ENCODE measurements at places on chromosomes 16 and 17. TPM values are rescaled to one million over a fixed set of nuclear protein-coding genes. Genes with fewer than 3 reads are reported as not detected.

- no peaks in the 10 kb centered on the region for H3K27me3 ChIP-seq
- peak; percentile 12 for DNase-seq
- peaks cover 5% of the 10 kb centered on the region for H3K4me1 ChIP-seq
- no peak overlapping the region for H3K27ac ChIP-seq
- no peak overlapping the region for H3K4me3 ChIP-seq
Measured at GRCh38 chr17:10738521-10739258, 8.9 kb upstream of the TMEM220 start.

GRCh38 chr16:46573008-46573833 lies 48.0 kb downstream of the SHCBP1 start:
- H3K27me3 ChIP-seq = no peaks in the 10 kb centered on the region
- no peaks in the 10 kb centered on the region for H3K36me3 ChIP-seq
- no peaks in the 10 kb centered on the region for H3K4me1 ChIP-seq
- H3K4me3 ChIP-seq = no peak overlapping the region

- H3K27me3 ChIP-seq = no peaks in the 10 kb centered on the region
- peak overlapping the region; percentile 18 for H3K4me3 ChIP-seq
- no peak overlapping the region for H3K27ac ChIP-seq
Measured at GRCh38 chr17:48647103-48647962, 21.2 kb upstream of the HOXB9 start.

DNA sequence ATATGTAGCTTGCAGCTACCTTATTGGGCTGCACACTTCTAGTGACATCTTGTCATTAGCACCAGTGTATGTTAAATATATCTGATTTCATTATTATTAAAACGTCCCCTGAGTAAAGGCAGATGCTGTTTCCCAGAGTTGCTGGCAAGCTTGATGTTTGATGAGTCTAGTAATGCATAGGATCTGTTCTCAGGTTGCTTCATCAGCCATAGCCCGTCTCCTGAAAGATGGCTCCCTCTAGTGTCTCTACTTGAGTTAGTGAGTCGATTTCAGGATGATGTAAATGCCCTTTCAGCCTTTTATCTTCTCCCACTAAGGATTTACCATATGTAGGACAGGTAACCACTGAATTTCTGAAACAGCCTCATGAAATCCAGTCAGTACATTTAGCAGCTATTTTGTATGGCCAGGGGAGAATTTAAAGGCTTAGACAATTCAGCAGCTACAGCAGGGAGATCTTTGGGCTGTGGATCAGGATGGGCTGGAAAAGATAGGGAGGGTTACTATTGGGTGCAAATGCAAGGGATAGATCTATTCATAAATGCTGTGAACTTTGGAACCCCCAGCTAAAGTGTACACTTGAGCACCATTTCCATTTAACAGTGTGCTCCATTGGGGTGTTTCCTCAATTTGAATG lies 376.3 kb downstream of the CNTNAP4 start:
- H3K27me3 ChIP-seq = no peaks in the 10 kb centered on the region
- peak; percentile 32 for DNase-seq
- no peak overlapping the region for H3K27ac ChIP-seq
- no peaks in the 10 kb centered on the region for H3K36me3 ChIP-seq

NPIPA3 gene
- total RNA-seq = 4.5 TPM

DNA sequence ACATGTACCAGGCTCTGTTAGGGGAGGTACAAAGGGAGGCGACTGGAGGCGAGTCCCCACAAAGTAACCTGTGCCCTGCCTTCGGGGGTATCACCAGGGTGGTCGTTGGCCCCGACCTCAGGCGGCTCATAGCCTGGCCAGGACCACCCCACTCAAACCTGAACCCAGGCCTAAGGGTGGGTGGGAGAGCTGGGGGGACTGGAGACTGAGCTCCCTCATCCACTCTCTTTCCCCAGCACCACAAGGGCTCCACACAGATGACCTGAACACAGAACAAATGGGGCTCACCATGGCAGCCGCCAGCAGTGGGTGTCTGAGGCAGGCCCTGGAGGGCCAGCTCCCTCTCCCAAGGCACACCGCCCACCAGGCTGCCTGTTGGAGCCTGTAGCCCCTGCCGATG lies 120.6 kb upstream of the TNRC6C start:
- H3K4me1 ChIP-seq = peaks cover 21% of the 10 kb centered on the region
- H3K4me3 ChIP-seq = no peak overlapping the region
- no peak for DNase-seq
- no peaks in the 10 kb centered on the region for H3K27me3 ChIP-seq
- H3K27ac ChIP-seq = no peak overlapping the region
- H3K36me3 ChIP-seq = no peaks in the 10 kb centered on the region

GRCh38 chr17:50865868-50866260 lies 290 bp downstream of the TOB1 start:
- H3K4me3 ChIP-seq = peak overlapping the region; percentile 96
- no peaks in the 10 kb centered on the region for H3K36me3 ChIP-seq
- no peaks in the 10 kb centered on the region for H3K27me3 ChIP-seq
- no peak for DNase-seq
- peaks cover 7% of the 10 kb centered on the region for H3K4me1 ChIP-seq

DNA sequence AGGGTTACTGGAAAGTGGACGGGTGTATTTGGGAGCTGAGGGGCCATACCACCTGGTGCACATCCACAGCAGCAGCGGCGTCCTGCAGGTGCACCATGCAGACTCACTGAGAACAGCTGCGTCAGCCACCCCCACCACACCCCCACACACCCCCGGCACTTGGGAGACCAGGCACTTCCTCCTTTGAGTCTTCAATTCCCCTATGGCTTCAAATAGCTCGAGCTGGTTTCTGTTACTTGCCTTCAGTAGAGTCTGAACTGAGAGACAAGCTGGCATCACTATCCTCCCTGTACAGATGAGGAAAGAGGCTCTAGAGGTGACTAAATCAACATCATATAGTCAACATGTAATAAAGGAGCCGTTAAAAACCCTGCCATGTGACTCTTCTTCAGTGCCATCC lies 15.4 kb downstream of the CUEDC1 start:
- peaks cover 11% of the 10 kb centered on the region for H3K4me1 ChIP-seq
- no peaks in the 10 kb centered on the region for H3K27me3 ChIP-seq
- H3K36me3 ChIP-seq = no peaks in the 10 kb centered on the region
- no peak for DNase-seq

DNA sequence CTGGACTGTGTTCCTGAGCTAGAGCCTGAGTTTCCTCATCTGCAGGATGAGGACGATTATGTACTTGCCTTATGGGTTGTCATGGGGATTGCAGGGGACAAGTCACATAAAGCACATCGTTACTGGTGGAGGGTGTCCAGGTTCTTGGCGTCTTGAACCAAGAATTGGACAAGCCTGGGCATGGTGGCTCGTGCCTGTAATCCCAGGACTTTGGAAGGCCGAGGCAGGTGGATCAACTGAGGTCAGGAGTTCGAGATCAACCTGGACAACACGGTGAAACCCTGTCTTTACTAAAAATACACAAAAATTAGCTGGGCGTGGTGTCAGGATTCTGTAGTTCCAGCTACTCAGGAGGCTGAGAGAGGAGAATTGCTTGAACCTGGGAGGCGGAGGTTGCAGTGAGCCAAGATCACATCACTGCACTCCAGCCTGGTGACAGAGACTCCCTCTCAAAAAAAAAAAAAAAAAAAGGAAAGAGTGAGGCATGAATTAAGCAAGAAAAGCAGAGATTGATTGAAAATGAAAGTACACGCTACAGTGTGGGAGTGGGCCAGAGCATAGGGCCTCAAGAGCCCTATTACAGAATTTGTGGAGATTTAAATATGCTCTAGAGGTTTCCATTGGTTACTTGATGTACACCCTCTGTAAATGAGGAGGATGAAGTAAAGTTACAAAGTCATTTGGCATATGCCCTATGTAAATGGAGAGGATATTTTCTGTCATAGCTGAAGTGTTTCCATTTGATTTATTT lies 30.7 kb downstream of the ADGRG5 start:
- H3K27me3 ChIP-seq = no peaks in the 10 kb centered on the region
- H3K4me3 ChIP-seq = no peak overlapping the region
- no peak overlapping the region for H3K27ac ChIP-seq
- H3K4me1 ChIP-seq = no peaks in the 10 kb centered on the region
- H3K36me3 ChIP-seq = no peaks in the 10 kb centered on the region

MT1X gene
- total RNA-seq = 77.0 TPM

DNA sequence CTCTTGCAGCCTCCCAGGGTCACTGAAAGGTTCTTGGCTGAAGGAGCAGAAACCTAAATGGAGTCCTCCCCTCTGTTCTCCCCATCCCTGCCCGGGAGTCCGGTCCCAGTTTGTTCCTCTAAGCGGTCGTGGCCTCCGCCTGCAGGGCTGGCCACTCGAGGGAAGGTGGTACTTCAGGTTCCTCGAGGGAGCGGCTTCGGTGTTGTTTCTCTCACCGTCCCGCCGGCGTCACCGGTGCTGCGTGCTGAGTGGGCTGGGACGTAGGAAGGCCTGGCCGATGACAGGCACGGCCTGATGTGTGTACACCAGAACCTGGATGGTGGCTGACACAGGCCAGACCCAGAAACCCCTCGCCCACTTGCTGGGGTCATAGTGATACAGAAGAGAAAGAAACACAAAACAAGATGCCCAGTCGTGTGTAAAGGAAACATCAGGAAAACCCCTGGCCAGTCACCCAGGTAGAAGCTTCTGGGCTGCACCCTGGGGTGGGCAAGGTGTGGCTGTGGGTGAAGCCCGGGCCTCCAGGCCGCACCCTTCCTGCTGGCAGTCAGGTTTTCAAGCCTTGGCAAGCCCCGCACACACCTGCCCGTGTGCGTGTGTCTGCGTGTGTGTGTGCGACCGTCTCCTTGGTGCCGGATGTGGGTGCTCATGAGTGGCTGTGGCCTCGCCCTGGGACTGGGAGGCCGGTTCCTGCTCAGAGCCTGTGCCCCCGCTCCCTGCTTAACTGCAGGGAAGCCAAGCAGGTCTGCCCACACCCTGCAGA lies 52.0 kb downstream of the BAIAP2 start:
- H3K4me3 ChIP-seq = no peak overlapping the region
- DNase-seq = no peak
- no peaks in the 10 kb centered on the region for H3K27me3 ChIP-seq
- H3K4me1 ChIP-seq = no peaks in the 10 kb centered on the region
- H3K27ac ChIP-seq = no peak overlapping the region
- H3K36me3 ChIP-seq = no peaks in the 10 kb centered on the region

GDPD1 gene
- 11.7 TPM for total RNA-seq

DNA sequence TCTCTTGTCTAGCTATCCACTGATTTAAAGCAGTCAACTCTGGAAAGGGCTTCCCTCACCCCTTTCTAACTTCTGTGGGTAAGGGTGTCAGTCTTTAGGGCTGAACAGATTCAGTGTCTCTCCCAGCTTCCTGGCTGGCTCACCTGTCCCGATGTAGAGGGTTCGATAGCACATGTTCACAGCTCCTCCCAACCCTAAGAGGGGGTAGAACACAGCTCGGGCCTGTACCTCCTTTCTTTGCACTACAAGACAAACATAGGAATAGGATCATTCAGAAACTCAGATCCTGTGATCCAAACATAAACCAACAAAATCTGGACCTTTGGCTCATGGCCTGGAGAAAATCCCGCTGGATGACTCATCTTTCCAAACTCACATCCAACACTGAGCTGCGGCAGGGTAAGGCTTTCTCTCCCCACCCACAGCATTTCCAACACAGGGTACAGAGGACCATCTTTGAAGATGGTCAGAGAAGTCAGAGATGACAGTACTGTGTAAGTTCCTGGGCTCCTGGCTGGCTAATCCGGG lies 5.8 kb upstream of the DHRS13 start:
- no peaks in the 10 kb centered on the region for H3K36me3 ChIP-seq
- peak; percentile 63 for DNase-seq
- H3K27ac ChIP-seq = peak overlapping the region; percentile 79
- no peak overlapping the region for H3K4me3 ChIP-seq
- no peaks in the 10 kb centered on the region for H3K27me3 ChIP-seq

DNA sequence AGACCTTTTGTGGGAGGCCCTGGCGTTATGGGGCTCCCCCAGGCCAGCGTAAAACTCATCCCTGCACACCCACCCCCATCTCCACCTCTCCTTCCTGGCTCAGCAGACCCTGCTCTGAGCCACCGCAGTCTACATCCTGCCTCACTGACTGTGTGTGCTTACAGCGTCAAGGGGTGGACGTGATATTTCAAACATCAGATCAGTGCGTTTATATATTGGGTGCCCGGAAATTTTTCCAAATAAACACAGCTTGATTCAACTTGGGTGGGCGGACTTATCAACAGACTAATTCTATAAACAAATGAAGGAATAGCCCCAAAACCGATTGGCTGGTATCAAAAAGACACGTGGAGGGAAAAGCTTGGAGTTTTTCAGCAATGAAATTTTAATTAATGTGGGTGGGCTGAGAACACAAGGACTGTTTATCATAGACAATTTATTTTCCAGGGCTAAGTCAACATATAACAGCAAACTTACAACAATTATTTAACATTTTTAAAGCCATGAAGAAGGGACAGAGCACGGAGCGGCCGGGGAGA lies at the start of gene FOXL1:
TSS of gene FOXL1 (plus strand) at position 489 of the 539 bp plus-strand sequence. CDS start 175 bp downstream, outside the sequence.
- no peak for DNase-seq
- peak within 1 kb of the TSS; percentile 77 for H3K27ac ChIP-seq
- peak within 1 kb of the TSS; percentile 49 for H3K4me3 ChIP-seq
- H3K4me1 ChIP-seq = peaks cover 8% of the 10 kb centered on the region
- no peaks in the 10 kb centered on the region for H3K27me3 ChIP-seq

GRCh38 chr16:12468552-12468951 lies 335.1 kb downstream of the CPPED1 start:
- no peak overlapping the region for H3K27ac ChIP-seq
- DNase-seq = no peak
- H3K36me3 ChIP-seq = no peaks in the 10 kb centered on the region
- no peaks in the 10 kb centered on the region for H3K4me1 ChIP-seq
- H3K4me3 ChIP-seq = no peak overlapping the region

DNA sequence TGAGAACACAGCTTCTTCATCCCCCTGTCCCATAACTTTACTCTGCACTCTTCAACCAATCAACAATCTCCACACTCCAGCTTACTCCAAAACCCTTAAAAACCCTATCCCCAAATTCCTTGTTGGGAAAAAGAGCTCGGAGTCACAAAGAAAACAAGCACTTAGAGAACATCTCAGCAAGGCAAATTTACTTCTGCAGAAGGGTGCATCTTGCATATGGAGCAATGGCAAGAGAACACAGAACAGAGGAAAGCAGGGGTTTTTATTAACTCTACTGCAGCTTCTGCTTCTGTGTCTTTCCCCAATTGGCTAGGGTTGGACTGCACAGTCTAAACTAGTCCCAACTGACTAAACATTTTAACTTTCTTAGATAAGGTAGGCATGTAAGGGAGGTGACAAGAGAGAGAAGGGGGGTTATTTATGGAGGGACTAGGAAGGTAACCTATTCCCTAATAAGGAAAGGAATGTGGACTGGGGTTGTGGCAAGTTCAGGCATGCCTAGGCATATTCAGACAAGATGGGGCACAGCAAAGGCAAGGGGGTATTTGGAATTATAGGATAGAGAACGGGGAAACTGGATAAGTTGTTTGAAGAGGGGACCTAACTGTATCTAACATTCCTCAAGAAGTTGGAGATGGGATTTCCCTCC lies 125.5 kb downstream of the CACNG3 start:
- H3K4me1 ChIP-seq = no peaks in the 10 kb centered on the region
- H3K27me3 ChIP-seq = no peaks in the 10 kb centered on the region
- no peak for DNase-seq
- H3K4me3 ChIP-seq = no peak overlapping the region
- no peaks in the 10 kb centered on the region for H3K36me3 ChIP-seq

SCN4A gene
- 2.8 TPM for total RNA-seq

KCNJ18 gene
- 0.55 TPM for total RNA-seq

- H3K4me1 ChIP-seq = peaks cover 8% of the 10 kb centered on the region
- no peak overlapping the region for H3K4me3 ChIP-seq
- no peak for DNase-seq
Measured at GRCh38 chr16:69064124-69064763, 41.2 kb upstream of the HAS3 start.

- no peaks in the 10 kb centered on the region for H3K4me1 ChIP-seq
- H3K27me3 ChIP-seq = no peaks in the 10 kb centered on the region
- no peak overlapping the region for H3K4me3 ChIP-seq
- no peak for DNase-seq
- no peaks in the 10 kb centered on the region for H3K36me3 ChIP-seq
- no peak overlapping the region for H3K27ac ChIP-seq
Measured at GRCh38 chr17:15930426-15930825, 14.5 kb upstream of the ADORA2B start.

Measured in testis (tissue), 5 donors.